ENCODE measurements at places on chromosomes 1 and 21.

GRCh38 chr21:40640266-40640789 lies 206.6 kb downstream of the DSCAM start:
- DNase-seq, result no peak

GRCh38 chr1:7609311-7609994 lies 161.6 kb upstream of the VAMP3 start:
- DNase-seq, result no peak

GRCh38 chr1:227378181-227378580 lies 59.9 kb upstream of the CDC42BPA start:
- DNase-seq, result no peak

DNA sequence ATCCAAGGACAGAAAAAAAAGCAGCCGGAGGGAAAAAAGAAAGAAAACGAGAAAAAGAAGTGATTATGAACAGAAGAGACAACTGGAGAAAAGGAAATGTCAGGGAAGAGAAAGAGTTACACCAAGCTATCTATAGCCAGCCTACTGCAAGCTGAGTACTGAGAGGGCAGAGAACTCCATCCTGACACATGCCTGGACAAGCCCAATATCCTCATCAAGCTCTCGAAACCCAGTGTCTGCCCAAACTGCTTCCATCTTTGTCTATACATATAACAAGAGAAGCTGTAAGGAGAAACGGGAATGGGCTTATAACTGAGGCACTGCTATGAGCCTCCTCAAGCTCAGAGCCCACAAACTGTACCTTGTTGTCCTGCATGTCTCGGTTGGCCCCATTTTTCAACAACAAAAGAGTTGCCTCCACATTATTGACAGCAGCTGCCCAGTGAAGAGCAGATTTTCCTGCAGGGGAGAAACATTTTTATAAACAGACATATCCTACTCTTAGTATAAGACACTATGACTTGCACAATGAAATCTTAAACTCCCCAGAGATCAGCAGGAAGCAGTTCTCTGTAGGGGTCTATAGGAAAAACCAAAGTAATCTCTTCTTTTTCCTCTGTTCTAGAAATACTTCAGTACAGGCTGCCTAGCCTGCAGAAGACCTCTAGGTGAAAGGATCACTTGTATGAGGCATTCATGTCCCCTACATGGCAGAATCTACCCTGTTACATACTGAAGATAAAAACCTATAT lies 21.2 kb upstream of the ADAM30 start:
- no peak for DNase-seq

GRCh38 chr1:95974586-95974985 lies 740.6 kb downstream of the RWDD3 start:
- DNase-seq, result no peak

- DNase-seq, result no peak
Measured at GRCh38 chr1:11383553-11384169, 95.3 kb upstream of the DISP3 start.

- DNase-seq, result no peak
Measured at GRCh38 chr1:42832641-42833240, 13.7 kb upstream of the ZNF691 start.

GRCh38 chr1:236179634-236180033 lies 37.3 kb downstream of the GPR137B start:
- no peak for DNase-seq

Data from activated CD8-positive, alpha-beta memory T cell treated with anti-CD3 and anti-CD28 coated beads for 4 hours (primary cell).